ENCODE measurements at places on chromosomes 3 and 15.

DNA sequence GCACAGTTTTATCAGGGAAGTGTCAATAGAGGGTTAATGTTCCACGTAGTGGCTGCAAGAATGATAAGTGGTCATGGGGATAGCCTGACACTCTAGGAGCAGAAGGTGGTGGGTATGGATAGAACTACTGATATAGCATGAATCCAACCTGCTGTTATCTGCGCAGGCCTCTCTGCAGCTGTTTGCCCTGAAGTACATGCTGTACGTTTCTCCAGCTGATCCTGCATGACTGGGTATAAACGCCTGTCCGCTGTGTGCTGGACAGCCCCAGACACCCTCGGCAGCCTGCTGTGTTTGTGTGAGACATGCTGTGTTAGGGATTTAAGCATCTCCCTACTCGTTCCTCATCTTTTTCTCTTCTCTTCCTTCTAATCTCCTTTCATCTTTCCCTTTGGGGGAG lies 87.1 kb downstream of the LPP start:
- DNase-seq = no peak

DNA sequence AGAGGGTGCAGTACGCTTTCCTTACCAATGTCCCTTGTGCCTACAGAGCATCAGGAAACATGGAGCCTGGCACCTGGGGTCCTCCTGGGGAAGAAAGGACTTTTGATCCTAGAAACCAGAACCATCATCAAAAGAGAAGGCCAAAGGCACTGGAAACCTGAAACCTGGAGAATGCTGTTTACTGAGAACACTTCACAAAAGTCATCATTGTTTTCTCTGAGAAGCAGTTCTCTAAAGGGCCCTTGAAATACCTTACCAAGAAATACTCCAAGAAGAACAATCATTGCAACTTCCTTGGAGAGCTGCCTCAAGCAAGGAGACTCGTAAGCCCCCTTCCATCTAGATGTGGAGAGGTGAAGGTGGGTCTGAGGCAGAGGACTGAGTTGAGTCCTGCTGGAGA lies 66.0 kb downstream of the TLE3 start:
- DNase-seq = no peak

DNA sequence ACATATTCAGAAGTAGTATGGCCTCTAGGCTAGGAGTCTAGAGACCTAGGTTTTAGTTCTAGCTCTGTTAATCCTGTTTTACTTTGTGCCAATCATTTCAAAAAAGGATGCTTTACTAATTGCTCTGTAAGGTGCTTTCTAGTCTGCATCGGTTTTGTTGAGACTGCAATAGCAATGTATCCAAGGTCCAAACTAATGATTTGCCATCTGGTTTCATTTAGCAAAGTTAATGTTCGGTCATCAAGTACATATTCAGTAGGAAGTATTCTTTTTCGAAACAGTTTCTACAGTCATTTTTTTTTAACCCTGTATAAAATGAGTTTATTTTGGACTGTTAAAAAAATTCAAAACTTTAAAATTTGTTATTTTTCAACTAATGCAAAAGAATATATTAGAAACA lies 2.0 kb upstream of the GALK2 start:
- no peak for DNase-seq

DNA sequence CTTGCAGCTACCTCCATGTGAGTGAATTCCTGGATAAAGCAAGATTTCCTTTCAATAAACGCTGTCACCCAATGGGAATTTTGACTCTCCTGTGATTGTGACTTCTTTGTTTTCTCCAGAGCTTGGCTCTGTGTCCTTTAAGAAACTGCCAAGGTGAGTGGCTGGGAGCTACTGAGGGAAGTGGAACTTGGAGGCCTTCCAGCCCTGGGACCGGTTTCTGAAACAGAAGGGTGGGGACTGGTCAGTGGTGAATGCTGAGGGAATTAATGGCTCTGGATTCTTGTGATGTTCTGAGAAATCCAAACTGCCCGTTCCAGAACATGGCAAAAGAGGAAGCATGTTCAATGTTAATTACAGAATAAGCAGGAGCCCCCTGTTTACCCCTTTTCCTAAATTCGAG lies 41.1 kb upstream of the MYZAP start:
- no peak for DNase-seq

GRCh38 chr3:150515210-150515609 lies 31.1 kb downstream of the SERP1 start:
- DNase-seq = no peak

DNA sequence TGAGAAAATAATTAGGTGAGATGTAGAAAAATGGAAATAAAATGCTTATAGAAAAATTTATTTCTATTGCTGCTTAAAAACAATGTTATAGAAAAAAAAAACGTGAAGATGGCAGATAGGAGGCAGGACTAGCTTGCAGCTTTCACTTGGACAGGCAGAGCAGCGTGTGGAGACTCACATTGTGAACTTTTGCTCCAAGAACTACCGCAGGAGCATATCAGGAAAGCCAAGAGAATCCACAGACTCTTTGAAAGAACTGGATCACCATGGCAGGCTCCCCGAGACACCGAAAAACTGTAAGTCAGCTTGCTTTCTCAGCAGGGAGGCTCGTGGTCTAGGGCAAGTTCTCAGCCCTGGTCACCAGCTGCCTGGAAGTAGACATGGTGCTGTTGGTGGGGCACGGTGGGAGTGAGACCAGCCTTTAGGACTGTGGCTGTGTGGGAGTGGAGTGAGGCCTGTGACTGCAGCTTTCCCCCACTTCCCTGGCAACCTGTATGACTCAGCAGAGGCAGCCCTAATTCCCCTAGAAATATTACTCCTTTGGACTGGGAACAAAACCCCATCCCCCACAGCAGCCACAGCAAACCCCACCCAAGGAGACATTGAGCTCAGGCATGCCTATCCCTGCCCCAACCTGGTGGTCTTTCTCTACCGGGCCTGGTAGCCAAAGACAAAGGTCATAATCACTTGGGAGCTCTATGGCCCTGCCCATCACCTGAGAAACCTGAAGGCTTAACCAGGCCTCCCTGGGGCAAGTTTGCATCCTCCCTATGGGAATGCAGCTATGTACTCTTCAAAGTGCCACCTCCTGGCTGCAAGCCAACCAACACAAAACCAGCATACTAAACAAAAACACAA lies 22.8 kb downstream of the STRIT1 start:
- DNase-seq = no peak

- DNase-seq = no peak
These were observed 21.4 kb downstream of the PSTPIP1 start for GRCh38 chr15:77016321-77016695.

DNA sequence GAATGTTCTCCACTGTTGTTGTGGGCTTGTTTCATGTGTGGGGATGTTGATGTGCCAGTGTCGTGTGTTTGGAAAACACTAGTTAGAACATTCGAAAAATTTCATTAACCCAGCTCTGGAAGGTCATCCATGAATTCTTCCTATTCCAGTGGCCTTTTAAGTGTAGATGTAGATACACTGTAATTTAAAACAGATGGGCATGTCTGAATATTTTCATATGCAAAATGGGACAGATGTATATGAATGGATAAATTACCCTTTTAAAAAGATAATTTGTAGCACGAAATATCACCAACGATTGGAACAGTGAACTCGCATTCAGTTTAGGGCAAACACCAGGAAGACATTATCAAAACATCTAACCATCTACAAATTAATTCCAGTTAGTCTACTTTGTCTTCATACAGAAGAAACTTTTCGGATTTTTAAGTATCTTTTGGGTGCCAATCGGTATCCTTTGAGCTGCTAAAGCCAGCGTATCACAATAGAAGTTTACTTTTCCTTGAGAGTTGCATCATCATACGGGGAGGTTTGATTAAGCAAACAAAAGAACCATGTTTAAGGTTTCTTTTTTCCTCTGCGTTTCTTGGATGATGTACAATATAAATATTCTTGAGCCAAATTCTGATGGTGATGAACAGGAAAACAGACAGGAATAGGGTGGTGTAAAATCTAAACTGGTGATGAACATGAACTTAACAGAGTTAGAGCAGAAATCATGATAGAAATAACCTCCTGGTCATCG lies 528.1 kb downstream of the FOXP1 start:
- no peak for DNase-seq

DNA sequence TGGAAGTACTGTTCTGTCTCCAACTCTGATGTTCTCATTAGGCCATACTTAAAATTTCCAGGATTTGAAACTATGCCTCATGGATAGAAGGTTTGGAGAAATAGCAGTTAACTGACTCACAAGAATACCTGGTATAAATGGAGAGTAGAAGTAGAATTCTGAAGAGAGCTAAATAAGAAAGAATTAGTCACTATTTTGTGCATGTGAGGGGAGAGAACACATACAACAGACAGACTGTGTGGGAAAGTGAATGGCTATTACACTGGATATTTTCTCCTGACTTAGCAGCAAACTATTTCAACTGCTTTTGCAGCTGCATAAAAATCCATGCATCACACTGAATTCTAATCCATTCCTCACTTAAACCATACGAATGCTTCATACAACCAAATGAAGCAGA lies 71.3 kb downstream of the C3orf70 start:
- no peak for DNase-seq

- DNase-seq = no peak
These were observed 630.1 kb upstream of the KCNMB2 start for GRCh38 chr3:177906126-177906511.

DNA sequence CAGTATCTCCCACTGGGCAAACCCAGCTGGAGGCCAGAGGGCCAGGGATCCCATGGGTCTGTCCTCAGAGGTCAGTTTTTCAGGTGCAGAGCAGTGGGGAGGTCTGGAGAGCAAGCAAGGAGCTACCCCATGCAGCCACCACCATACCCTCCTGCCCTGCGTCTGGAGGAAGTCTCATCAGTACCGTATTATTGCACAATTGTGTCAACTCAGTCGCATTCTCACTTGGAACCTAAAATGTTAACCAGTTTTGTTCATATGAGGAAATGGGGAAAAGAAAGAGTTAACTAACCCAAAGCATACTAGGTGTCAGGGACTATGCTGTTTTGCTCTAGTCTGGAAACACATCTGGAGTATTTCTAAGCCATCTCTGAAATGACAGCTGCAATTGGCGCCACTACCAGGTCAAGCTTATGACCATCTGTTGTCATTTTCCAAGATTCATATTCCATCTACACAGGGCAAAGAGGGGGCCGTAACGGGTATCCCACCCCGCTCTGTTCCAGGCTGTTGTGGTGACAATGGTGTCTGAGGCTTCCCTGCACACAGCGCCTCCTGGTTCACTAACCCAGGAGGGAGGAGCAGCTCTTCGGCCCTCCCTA lies 16.9 kb upstream of the APBA2 start:
- DNase-seq = peak; percentile 53

GRCh38 chr3:150890831-150891230 lies 14.4 kb downstream of the MINDY4B start:
- DNase-seq = no peak

- no peak for DNase-seq
These were observed 79.5 kb downstream of the MYLK start for GRCh38 chr3:123804676-123805075.

GRCh38 chr3:6994081-6994668 lies 133.3 kb downstream of the GRM7 start:
- no peak for DNase-seq
